ENCODE measurements at places on chromosomes 1 and 21.

DNA sequence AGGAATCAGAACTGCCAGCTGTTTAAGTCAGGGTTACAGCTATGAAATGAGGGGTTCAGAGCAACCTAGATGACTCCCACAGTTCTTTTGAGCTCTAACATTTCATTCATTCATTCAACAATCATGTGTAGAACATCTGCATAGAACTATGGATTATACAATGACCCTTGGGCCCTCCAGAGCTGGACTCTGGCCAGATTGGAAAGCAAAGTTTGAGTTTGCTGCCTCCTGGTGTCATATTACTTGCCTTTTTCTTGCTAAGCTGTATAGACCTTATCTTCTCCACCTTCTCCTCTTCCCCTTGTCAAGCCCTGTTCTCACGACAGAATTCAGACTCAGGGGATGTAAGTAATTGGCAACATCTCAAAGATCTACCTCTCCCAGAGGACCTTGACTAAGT, 4.0 kb downstream of the CASQ2 start:
- no peak for DNase-seq

DNA sequence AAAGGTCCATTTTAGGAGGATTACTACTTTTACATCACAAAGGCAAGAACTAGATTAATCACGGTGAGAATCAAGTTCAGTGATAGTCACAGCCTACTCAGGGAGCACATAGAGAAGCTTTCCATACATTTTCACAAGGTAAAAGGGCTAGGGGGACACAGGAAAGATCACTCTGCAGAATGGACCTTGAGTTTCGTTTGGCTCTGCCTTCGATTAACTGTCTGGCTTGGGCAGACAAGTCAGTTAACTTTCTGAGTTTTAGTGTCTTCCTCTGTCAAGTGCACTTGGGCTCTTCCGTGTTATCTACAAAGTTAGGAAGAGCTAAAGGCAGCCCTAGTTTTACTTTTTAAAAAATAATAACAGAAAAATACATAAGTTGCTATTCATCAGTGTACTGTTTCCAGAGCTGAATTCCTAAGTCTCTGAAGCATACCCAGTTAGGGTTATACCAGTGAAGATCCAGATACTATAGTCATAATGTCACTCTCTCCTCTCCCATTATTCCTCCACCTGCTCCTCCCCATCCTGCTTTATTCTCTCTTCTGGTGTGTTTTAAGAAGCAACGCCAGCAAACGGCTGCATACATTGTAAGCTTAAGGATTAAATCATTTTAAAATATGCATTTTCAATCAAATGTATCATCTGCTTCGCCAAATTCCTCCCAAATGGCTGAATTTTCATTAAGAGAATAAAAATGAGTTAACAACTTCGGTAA, 1.7 kb downstream of the CEP170 start:
- no peak for DNase-seq

DNA sequence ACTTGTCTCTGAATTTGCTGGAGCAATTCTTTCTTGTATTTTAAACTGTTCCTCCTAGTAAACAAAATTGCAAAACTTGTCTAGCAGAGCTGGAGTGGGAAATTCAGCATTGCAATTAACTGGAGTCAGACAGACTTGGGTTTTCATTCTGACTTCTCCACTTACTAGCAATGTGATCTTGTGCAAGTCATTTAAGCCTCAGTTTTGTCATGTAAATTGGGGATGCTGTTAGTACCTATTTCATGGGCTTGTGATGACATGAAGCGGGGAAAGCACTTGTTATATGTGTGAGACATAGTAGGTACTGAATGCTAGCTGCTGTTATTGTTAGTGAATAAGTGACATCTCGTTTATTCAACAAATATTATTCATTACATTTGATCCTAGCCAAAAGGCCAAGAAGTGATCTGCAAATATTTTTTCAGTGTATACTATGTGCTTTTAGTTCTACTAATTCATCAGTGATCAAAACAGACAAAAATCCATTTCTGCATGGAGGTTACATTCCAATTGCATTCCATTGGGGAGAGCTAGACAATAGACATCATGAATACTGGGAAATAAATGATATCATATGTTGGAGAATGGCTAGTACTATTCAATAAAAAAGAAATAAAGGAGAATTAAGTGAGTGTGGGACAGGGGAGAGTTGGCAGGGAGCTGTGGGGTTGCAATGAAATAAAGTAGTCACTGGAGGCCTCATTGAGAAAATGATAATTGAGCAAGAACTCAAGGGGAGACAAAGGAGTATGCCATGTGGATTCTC, 47.1 kb downstream of the CACHD1 start:
- no peak for DNase-seq

GRCh38 chr1:220843481-220844011, 35.7 kb upstream of the HLX start:
- no peak for DNase-seq

GRCh38 chr21:25573409-25574206, 33.7 kb downstream of the MRPL39 start:
- DNase-seq = peak; percentile 76

DNA sequence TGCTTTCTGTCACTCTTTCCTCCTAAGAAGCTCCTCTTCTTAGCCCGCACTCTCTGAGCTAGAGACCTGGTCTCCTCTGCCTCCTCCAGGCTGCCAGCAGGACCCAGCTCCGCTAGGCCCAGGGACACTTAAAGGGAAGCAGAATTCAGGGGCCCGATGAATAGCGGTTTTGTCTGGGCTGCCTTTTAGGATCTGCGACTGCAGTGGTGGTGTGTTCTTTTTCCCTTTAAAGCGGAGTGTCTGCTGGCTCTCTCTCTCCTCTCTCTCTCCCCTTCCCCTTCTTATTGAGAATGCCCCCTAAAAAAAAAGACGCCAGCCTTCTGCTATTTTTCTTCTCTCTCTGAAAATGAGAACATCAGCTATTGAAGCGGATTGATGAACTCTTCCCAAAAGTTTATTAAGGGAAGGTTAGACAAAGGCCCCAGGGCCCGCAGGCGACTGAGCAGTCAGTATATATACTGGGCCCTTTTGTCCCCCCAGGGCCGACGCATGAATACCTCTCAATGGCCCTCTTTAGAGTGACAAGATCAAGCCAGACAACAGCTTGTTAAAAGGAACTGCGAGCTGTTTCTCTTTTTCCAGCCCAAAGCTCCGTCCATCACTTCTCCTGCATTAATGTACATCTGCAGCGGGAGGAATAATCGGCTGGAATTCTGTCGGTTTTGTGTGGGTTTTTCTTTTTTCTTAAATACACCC, 27.0 kb downstream of the PAX7 start:
- no peak for DNase-seq

GRCh38 chr1:70809069-70809468, 238.5 kb downstream of the PTGER3 start:
- DNase-seq = no peak

GRCh38 chr1:156616463-156616862, 2.8 kb upstream of the HAPLN2 start:
- DNase-seq = no peak

- no peak for DNase-seq
Observed at GRCh38 chr21:9735421-9735961, 785.9 kb upstream of the TPTE start.
